T-helper 9 cell (primary cell): ENCODE measurements at places on chromosomes 5 and 9.

- no peak for DNase-seq
Observed at GRCh38 chr9:14797435-14797834, 74.9 kb upstream of the CER1 start.

DNA sequence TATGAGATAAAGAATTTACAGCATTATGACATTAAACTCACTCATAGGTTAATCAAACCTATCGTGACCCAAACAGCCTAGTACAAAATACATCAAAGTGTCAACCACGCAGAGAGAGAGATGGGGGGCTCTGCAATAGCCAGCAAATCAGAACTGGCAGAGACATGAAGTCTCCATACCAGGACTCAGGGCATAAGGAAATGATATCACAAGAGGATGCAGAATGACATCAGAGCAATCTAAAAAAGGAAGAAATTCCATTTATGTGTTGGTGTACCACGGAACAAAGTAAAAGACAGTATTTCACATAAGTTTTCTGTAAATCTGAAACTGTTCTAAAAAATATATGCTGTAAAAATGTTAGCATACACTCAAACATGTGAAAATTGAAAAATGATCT lies 24.6 kb downstream of the BICD2 start:
- no peak for DNase-seq

DNA sequence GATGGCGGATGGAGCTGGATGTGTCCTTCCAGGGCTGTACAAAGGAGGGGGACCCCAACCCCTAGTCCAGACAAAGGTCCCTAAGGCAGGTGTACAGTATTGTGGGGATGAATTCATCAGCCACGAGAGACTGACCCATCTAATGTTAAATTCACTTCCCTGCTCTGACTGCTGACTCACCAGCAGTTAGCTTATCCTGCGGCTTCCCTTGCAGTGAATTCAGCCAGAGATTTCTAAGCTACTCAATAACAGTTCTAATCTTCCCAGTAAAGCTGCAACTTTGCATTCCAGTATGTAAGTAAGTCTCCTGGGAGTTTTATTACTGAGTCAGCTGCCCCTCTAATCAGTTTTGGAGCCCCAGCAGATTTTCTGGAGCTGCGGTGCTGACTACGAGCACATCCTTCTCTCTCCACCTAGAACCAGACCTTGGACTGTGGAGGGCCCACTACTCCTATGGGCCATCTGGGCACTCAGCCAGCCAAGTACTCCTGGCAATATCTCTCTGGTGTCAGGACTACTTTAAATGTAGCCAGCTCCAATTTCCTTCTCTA lies 16.1 kb downstream of the B4GALT1 start:
- DNase-seq, result no peak

GRCh38 chr5:69160651-69161050 lies 6.3 kb upstream of the CCNB1 start:
- DNase-seq, result no peak

- no peak for DNase-seq
Observed at GRCh38 chr5:1660001-1660400, 136.2 kb upstream of the LPCAT1 start.

DNA sequence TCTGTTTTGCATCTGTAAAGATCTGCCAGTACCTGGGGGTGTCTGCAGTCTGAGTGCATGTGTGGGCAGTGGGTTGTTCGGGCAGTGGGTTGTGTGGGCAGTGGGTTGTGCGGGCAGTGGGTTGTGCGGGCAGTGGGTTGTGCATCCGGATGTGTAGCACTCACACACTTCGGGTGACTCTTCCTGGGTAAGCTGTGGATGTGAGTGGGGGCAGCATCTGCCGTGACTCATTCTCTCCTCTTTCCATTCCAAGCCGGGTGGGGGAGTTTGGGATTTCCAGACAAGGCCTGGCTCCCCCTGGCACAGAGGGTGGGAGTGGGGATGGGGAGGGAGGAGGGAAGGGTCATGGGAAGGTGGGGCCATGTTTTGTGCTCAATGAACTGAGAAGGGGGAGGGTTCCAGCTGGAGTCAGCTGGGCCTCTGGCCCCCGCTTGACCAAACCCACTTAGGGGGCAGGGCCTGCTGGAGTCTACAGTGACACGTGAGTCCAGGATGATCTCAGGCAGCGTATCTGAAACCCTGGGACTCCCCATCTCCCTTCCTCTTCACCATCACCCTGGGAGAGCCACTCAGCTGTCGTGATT lies 8.3 kb downstream of the CRB2 start:
- no peak for DNase-seq

- no peak for DNase-seq
Observed at GRCh38 chr5:75568202-75568601, 43.1 kb upstream of the ANKDD1B start.

- DNase-seq, result no peak
Observed at GRCh38 chr5:126385524-126386502, 37.4 kb upstream of the GRAMD2B start.

DNA sequence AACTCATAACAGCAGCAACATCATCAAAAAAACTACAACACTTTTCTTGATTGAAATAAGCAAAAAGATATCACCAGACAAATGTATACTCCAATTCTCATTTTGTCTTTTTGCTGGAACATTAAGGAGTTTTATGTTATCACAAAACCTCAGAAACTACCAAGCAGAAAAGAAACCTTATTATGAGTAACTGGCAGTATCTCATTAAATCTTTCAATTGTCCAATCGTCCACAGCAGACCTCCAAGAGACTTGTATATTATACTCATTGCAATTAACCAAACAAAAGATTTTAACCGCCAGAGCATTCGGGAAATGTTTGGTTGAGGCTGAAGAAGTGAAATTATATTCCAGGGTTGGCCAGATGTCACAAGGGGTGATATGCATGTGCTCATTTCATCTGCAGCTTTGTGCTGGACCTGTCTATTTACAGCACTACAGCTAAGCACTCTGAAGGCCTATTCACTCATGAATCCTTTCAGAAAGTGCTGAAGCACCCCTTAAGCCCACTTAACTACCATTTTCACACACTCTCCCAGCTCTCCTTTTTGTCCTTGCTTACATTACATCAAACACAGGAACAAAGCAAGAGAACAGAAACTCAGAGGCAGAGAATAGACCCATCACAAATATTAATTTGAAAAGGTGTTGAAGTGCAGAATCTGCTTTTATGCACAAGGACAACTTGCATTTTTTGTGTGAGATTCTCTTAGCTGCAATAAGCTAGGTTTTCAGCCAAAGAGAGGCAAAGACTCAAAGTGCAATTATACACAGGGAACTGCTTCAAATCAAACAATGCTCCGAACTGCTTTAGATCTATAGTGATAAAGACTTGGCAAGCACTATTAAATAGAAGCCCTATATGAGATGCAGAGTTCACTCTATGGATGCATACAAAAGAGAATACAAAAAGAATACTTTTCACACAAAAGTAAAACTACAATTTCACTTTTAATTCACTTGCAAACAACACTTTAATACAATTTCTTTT lies 150.4 kb upstream of the POU5F2 start:
- no peak for DNase-seq

DNA sequence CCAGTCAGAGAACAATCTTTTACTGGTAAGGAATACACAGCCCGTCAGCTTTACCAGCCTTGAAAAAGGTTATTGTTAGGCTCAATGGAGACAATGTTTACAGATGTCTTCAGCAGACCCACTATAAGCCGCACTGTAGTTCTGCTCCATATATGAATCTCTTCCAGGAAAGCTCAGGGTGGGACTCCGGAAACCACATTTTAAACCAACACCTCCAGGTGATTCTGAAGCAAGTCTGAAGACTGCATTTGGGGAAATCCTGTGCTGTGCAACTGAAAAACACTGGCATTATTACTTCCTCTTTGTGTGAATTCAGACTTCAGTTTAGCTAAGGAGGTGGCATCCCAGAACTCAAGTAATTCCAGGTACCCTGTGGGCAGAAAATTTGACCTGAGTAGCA lies 3.5 kb downstream of the GZMK start:
- DNase-seq, result no peak

DNA sequence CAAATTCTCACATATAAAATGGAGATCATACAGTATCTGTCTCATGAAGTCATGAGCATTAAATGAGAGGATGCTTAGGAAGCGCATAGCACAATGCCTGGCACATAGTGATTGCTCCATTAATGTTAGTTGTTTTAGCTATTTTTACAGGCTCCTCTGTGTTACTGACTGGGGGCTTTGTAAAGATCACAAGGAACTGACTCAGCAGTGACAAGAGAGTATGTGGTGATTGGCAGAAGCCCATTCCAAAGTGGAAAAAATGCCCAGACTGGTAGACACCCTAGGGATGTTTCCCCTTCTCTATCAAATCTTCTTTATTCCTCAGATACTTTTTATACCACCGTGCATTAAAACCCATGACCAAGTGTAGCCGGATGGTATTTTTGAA lies 33.5 kb downstream of the ABLIM3 start:
- DNase-seq, result no peak

DNA sequence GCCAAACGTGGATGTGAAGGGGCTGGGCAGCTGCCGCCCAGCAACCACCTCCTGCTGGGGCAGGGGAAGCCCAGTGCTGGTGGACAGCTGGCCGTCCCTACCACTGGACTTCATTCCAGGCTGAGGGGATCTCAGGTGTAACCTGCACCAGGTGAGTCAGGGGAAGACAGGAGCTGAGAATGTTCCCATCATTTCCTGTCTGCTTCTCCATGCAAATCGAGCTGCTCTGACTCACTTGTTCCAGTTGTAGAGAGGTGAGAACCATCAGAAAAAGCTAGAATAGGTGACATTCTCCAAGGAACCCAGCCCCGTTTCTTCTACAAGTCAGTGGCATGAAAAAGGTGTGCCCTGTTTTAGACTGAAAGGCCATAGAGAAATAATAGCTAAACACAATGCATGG lies 21.8 kb upstream of the BARX1 start:
- DNase-seq, result no peak

GRCh38 chr5:149796030-149796429 lies 65.9 kb downstream of the PPARGC1B start:
- no peak for DNase-seq

DNA sequence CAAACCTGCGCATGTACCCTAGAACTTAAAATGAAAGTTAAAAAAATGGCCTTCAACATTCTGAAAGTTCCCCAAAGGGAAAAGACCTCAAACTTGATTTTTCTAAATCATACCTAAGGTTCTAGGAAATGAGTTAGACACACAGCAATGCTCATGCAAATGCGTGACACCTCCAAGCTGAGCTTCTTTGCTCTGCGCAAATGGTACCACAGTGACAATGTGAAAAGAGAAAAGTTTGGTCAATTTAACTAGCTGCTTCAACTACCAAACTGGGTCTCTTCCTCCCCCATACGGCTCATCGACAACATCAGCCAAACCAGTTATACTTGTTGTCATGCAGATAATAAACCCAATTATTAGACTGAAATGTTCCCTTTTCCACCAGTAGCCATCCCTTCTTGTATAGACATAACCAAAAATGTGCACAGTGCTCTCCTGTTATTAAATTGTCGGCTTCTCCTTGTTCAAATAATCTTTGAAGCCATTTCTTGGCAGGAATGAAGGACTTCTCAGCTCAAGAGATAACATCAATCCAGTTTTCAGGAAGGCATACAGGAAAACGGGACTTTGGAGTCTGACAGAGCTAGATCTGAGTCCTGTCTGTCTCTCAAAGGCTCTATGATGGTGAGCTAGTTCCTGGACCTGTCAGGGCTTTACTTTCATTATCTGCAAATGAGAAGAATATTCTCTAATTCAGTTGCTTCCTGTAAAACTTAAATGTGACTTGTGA lies 185.6 kb upstream of the NR3C1 start:
- DNase-seq, result no peak

DNA sequence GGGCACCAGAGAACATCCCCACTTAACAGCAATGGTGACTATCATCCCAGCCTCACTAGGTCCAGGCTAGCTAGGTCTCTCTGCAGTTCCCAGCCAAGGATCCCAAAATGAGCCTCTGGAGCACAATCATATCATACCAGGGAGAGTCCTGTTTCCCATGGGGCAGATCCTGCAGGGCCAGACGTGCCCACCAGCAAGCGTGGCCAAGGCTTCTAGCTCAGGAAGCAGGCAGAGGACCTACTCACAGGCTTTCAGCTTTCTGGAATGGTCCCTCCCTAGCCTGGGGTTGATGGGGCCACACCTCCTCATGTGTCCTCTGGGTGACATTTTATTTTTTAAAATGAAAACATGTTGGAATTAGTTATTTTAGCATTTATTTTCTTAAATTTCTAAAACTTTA lies 45.7 kb upstream of the PITX1 start:
- no peak for DNase-seq

- no peak for DNase-seq
Observed at GRCh38 chr5:97750576-97750975, 567.5 kb upstream of the RIOK2 start.

DNA sequence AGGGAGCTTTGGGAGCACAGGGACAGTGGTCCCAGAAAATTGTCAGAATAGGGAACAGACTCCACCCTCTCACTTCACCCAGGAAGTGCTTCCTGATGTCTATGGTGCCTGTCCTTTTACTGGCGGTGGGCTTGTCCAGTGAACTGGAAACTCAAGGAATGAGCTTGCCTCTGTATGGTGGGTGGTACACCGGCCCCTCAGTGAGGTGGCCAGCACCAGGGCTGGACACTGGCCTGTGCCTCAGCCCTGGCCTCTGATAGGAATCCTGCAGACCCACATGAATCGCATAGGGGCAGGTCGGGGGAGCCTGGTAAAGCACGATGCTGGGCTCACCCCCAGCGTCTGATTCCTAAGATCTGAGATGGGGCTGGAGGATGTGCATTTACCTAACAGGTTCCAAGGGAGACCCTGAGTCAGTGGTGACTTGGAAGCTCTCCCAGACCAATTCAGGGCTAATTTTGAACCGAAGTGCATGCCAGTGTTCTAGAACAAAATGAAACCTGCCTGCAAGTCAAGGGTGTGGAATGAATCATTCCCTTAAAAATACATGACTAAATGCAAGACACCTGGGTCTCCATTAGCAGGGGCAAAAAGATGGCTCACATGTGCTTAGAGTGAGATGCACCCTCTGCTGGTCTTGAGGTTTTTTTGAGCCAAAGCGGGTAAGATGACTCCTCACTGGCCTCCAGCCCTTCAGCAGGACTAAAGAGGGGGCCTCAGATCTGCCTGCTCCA lies 178.3 kb downstream of the HSPA4 start:
- no peak for DNase-seq

- no peak for DNase-seq
Observed at GRCh38 chr5:149235841-149236240, 35.8 kb upstream of the AFAP1L1 start.

DNA sequence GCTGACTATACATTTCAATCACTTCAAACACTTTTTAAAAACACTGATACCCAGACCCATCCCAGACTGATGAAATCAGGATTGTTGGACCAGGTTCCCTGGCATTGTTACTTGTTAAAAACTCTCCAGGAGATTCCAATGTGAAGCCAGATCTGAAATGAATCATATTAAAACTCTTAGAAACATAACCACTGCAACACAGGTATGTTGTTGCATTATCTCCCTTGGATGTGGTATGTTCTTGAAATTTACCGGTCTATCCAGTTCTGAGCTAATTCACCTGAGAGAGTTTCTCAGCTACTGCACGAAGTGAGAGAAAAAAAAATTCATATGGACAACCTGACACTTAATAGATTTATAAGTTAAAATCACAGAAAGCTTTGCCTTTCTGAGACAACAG lies 21.8 kb downstream of the MEF2C start:
- no peak for DNase-seq
